ENCODE measurements at places on chromosomes 1 and 21. TPM values are rescaled to one million over a fixed set of nuclear protein-coding genes. Genes with fewer than 3 reads are reported as not detected.

The PRKCZ gene
- total RNA-seq = 48.4 TPM

The PLA2G2C gene
- total RNA-seq = not detected

The FBLIM1 gene
- 64.7 TPM for total RNA-seq

The ADORA3 gene
- total RNA-seq = not detected

The AMPD1 gene
- not detected for total RNA-seq

The HMCN1 gene
- 2.9 TPM for total RNA-seq

The PRPF38B gene
- 60.1 TPM for total RNA-seq

The PRDM16 gene
- total RNA-seq = 0.70 TPM

The NUDT17 gene
- total RNA-seq = 3.0 TPM

The EXTL1 gene
- 1.1 TPM for total RNA-seq

The EFNA1 gene
- total RNA-seq = 1.9 TPM

The MROH9 gene
- total RNA-seq = not detected

The SPRR2B gene
- not detected for total RNA-seq

The RHBG gene
- total RNA-seq = 1.4 TPM

The RNU1-1 gene
- total RNA-seq = 1,874 TPM

The PCBP3 gene
- 10.8 TPM for total RNA-seq

The RUNX1 gene
- total RNA-seq = 0.59 TPM

The NBPF6 gene
- not detected for total RNA-seq

The FMOD gene
- total RNA-seq = not detected

The SPATA46 gene
- total RNA-seq = not detected

The CRTC2 gene
- total RNA-seq = 44.7 TPM

The MED8 gene
- total RNA-seq = 23.0 TPM

The LMOD1 gene
- 0.31 TPM for total RNA-seq

The CROCC gene
- total RNA-seq = 40.7 TPM

The ADORA1 gene
- total RNA-seq = 1.3 TPM

The GNG4 gene
- total RNA-seq = 32.2 TPM

The TSPEAR gene
- 1.3 TPM for total RNA-seq

The RCSD1 gene
- 0.26 TPM for total RNA-seq

The CELSR2 gene
- 26.7 TPM for total RNA-seq

The S100A3 gene
- total RNA-seq = not detected

The ADAMTS5 gene
- 0.99 TPM for total RNA-seq

The PRELP gene
- 0.07 TPM for total RNA-seq

The ATP1A2 gene
- total RNA-seq = 3.0 TPM

The TNFRSF18 gene
- total RNA-seq = 1.9 TPM

The GJB5 gene
- 0.22 TPM for total RNA-seq

The PDC gene
- not detected for total RNA-seq

The OLIG2 gene
- total RNA-seq = 2.0 TPM

The TMEM125 gene
- total RNA-seq = 19.6 TPM

The VAMP3 gene
- total RNA-seq = 42.9 TPM

The LHX8 gene
- not detected for total RNA-seq

The SRGAP2C gene
- total RNA-seq = 17.0 TPM

The OR2L8 gene
- total RNA-seq = 0.24 TPM

The BCAR3 gene
- total RNA-seq = 5.6 TPM

The ACTL8 gene
- total RNA-seq = 0.26 TPM

The FCMR gene
- not detected for total RNA-seq

The RGS18 gene
- not detected for total RNA-seq

The HIVEP3 gene
- total RNA-seq = 1.2 TPM

The TPTE gene
- not detected for total RNA-seq

The REN gene
- total RNA-seq = not detected

The HSD3B2 gene
- not detected for total RNA-seq

The CFAP141 gene
- not detected for total RNA-seq

All from H9 (cell line).